ENCODE measurements at places on chromosomes 11 and 22.

DNA sequence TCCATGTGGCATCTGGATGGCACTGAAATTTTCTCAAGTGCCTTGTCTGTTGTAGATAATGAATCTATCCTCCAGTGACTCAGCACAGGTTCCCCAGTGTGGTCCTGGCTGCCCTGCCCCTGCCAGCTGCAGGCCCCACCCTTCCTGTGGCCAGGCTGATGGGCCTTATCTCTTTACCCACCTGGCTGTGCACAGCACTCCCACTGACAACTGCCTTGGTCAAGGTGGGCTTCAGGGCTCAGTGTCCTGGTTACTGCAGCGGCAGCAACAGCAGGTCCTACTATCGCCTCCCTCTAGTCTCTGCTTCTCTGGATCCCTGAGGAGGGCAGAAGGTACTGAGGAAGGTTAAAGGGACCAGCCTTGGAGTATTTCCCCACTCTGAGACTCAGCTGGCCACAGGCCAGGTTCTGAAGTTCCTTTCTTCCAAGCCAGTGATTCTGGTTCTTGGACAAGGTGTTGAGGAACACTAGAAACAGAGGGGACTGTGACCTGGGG, 3.1 kb downstream of the HMBS start:
- no peak for DNase-seq

GRCh38 chr11:36364551-36365325, 68.7 kb downstream of the PRR5L start:
- no peak for DNase-seq

DNA sequence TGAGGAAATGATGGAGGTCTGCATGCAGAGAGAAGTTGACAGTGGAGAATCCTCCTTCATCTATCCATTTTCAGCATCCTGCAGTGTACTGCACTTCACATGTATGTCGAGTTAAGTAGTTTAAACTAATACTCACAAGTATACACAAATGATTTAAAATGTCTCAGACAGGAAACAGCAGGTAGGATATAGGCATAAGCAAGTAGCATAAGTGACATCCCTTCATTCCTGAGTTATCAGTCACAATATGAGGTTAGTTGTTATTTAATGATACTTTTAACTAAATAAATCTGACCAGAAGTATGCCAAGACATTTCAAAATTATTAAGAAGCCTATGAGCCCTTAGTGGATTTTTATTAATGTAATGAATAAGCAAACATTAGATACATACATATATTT, 37.4 kb downstream of the MTMR2 start:
- no peak for DNase-seq

GRCh38 chr11:75813622-75814039, 1.4 kb upstream of the UVRAG start:
- DNase-seq: no peak

DNA sequence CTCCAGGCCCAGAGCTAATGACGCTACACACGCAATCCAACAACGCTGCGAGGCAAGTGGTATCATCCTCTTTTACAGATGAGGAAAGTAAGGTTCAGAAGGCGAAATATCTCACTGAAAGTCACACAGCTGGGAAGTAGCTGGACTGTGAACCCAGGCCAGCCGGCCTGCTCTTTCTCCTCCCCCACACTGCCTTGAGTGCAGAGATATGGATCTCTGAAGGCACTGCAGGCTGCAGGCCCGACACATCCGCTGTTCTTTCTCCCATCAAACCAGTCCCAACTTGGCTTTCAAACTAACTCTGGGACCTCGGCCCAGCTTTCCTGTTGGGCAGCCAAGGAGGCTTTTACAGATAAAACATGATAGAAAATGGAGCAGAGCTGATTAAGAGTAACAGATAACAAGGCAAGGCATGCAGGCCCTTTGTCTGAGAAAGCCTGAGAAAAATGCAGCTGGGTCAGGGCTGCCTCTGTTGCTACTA, 64.0 kb upstream of the PTPRJ start:
- DNase-seq: no peak

- DNase-seq: no peak
These were observed 49.0 kb upstream of the CSNK2A3 start for GRCh38 chr11:11401960-11402535.

DNA sequence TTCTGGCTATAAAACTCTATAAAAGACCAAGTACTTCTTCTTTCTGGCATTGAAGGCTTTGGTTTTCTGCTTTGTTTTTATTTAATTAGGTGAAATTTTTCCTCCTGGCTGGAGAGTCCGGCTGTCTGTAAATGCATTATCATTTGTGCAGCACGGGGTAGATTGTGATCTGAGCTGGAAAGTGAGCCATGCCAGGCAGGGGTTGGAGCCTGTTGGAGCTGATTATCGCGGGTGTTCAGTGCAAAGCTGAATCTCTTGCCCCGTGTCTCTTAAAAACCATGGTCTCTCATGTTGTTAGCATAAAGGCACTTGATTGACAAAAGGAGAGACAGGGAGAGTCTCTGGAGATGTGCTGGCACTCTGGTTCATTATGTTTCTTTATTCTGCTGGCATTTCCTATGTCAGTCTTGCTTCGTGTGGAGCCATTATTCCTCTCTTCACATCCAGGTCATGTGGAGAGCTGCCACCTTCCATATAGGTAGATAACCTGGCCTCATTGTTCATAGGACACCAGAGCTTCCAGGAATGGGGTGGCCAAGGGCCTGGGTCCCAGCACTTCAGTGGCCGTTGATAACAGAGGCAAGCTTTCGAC, 75.2 kb downstream of the LDLRAD3 start:
- DNase-seq: no peak

DNA sequence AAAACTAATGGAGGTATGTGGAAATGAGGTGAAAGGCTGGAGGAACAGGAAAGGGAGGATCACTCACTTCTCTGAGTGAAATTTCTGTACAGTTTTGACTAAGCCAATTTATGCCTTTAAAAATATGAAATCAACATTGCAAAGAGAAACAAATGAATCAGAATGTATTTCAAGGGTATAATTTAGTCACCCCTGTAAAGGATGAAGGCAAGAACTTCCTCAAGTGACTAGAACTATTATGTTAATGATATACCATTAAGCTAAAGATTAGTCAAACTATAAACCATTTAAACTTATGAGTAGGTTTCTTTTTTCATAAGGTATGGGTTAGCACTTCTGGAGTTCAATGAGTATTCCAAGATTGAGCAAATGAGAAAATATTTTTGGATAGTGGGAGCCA, 184.5 kb upstream of the CHORDC1 start:
- DNase-seq: no peak

DNA sequence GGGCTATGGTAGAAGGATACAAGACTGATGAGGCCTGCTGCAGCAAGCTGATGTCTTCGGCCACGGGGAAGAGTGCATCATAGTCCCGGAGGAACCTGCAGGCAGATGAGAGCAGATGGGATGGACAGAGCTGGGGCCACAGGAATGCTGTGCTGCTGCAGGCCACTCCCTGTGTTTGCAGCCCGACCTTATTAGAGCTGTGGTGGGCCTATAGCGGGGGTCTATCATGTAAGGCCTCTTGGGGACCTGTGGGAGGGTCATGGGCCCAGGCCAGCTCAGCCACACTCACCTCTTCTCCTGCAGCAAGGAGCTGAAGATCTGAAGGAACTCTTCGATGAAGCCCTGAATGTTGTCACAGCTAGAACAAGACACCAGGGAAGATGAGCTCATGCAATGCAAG, 31.9 kb downstream of the ASCC2 start:
- no peak for DNase-seq

GRCh38 chr11:2955906-2956476, 26.8 kb upstream of the PHLDA2 start:
- no peak for DNase-seq

DNA sequence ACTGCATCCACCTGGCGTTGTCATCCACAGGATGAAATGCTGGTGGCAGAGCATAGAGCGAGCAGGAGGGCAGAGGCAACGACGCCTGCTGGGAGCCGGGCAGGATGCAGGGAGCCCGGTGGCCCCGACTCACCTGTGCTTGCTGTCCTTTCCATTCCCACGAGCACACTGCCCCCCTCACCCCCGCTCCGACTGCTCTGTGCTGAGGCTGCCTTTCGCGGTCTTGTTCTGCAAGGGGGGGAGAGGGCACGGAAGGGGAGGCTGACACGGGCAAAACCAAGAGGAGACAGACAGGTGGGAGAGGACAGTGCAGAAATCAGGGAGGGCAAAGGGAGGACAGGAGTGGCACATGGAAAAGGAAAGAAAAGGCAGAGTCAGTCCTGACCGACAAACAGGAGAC, 37.9 kb upstream of the CYP2D6 start:
- DNase-seq: no peak

DNA sequence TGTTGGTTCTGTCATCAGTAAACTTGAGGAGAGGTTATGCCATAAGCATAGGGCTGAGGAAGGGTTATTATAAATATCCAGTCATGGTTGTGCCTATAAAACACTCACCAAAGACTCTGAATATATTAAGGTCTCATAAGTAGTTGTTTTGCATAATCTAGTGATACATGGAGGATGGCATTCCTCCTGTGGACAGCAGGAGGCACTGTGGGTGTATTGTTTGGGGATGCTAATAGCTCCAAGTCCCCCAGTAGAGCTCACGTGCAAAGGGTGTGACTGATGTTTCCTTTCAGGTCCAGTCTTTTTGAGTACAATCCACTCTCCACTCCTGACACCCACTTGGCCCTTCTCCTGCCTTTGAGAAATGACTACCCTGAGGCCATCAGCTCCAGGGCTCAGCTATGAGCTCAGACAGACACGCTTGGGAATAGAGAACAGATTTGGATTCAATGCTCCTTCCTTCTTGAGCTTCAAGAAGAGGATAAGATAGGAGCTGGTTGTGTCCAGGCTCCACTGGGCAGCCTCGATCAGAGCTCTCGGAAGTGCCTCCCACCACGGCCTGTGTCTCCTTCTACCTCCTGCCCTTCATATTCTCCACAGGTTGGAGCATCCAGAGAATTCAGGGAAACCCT, 85.2 kb upstream of the IGLL5 start:
- peak; percentile 55 for DNase-seq

DNA sequence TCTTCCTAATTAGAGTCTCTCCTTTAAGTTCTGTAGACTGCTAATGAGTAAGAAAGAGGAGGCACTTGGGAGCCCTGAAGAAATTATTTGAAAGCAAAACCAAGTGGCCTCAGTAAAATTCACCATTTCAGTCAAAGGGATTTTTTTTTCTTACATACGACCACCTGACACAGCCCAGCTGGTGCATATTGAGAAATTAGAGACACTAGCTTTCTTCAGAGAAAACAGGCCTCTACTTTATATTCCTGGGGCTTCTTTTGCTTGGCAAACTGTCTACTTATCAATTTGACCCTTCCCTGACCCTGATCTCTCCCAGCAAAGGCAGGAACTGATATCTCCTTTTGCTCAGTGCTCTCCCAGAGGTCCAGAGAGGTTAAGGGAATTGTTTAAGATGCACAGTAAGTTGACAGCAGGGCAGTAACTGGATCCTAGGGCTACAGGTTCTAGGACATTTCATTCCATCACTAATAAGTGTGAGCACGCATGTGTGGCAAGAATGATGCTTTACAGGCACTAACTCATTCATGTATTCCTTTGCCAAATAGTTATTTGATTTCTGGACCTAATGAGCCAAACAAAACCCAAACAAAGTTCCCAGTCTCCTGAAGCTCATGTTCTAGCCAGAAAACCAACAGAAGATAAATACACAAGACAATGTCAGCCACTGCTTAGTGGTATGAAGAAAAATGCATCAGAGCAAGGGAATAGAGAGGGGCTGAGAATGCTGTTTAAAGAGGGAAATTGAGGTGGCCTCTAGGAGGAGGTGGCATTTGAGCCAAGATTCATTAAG, 467.6 kb downstream of the SOX6 start:
- no peak for DNase-seq

GRCh38 chr11:127574478-127574877, 573.9 kb upstream of the KIRREL3 start:
- no peak for DNase-seq

DNA sequence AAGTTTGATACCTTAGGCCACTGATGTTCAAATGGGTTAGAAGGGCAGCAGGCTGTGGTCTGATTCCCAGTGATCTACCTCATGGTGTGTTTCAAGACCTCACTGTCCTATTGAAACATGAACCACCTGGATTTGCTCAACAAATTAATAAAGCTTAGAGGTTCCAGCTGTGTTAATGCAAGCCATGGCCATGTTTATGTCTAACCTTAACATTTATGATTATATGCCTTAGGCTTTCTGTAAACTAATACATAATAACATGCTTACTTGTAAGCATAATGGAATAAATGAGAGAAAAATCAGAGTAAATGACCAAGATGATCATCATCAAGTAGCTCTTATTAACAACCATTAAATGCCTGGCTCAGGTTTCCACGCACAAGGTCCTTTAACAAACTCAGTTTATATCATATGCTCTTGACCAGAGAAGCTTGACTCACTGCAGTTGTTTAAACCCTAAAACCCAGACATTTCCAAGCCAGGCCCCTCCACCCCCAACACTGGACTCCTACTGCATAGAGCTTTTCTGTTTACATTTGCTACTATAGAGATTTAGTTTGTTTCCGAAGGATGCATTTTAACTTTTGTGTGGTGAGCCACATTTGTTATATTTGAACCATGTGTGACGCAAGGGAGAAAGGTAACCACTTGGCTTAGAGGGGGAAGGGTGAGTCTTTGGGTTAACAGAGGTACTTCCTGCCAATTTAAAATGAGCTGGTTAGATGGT, 43.7 kb downstream of the KREMEN1 start:
- DNase-seq: no peak

DNA sequence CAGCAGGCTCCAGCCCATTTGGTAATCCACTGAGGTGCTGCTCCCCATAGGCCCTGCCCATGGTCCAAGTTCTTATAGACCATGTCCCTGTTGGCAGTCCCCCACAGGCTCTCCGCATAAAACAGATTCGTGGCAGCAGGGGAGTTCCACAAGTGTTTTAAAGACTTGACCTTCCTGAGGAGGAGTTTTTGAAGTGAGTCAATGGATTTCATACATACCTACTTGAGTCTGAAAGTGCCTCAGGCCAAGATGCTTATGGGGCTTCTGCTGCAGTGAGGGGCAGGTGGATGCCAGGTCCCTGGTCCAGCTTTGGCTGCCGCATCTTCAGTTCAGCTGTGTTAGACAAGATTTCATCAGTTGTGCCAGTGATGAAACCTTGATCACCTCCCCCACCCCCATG, 43.3 kb downstream of the CABIN1 start:
- no peak for DNase-seq

GRCh38 chr11:43866520-43866919, 14.1 kb upstream of the ALKBH3 start:
- DNase-seq: no peak

DNA sequence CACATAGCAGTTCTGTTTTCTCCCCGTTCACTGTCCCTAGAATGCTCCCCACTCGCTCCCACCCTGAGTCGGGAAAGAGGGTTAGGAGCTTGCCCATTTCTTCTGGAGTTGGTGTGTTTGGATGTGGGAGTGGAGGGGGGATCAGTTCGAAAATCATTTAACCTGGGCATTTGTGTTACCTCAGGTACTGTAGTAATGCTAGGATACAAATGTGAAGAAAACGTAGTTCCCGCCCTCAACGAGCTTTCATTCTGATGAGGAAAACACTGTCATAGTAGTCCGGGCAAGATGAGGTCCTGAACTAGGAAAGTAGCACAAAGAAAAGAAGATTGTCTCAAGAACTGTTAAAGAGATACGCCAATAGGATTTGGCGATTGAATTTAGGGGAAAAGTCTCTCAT, 539 bp downstream of the SDHD start:
- peak; percentile 14 for DNase-seq

- DNase-seq: no peak
These were observed 5.6 kb upstream of the EEF1G start for GRCh38 chr11:62579252-62579651.

- DNase-seq: peak; percentile 41
These were observed 38.2 kb downstream of the ADAMTS8 start for GRCh38 chr11:130390071-130390758.

All from HEK293T (cell line).